ENCODE measurements at places on chromosomes 12 and 14. TPM values are rescaled to one million over a fixed set of nuclear protein-coding genes. Genes with fewer than 3 reads are reported as not detected.

WSCD2 gene
- total RNA-seq = 1.4 TPM

CRIP1 gene
- total RNA-seq = 4.8 TPM

PLXNC1 gene
- total RNA-seq = 5.8 TPM

STRAP gene
- 191 TPM for total RNA-seq

CCDC38 gene
- total RNA-seq = not detected

CPM gene
- total RNA-seq = not detected

FBLN5 gene
- 1.0 TPM for total RNA-seq

DNA sequence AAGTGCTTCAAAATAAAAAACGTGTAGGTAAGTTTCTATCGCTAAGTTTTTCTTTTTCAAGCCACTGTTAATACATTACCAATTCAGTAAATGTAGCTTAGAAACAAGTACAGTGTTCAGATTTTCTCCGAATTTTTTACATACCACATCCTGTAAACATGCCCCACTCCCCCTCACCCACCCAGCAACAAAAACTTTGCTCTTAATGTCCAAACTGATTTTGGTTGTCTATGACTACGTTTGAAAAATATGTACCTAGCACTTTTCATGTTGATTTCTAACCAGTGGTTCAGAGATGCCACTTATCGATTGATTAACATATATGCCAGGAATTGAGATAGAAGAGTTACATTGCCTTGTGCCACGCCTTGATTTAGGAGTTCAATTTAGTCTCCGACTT is 663 bp upstream of the LIN7A start:
- no peak for DNase-seq

DNA sequence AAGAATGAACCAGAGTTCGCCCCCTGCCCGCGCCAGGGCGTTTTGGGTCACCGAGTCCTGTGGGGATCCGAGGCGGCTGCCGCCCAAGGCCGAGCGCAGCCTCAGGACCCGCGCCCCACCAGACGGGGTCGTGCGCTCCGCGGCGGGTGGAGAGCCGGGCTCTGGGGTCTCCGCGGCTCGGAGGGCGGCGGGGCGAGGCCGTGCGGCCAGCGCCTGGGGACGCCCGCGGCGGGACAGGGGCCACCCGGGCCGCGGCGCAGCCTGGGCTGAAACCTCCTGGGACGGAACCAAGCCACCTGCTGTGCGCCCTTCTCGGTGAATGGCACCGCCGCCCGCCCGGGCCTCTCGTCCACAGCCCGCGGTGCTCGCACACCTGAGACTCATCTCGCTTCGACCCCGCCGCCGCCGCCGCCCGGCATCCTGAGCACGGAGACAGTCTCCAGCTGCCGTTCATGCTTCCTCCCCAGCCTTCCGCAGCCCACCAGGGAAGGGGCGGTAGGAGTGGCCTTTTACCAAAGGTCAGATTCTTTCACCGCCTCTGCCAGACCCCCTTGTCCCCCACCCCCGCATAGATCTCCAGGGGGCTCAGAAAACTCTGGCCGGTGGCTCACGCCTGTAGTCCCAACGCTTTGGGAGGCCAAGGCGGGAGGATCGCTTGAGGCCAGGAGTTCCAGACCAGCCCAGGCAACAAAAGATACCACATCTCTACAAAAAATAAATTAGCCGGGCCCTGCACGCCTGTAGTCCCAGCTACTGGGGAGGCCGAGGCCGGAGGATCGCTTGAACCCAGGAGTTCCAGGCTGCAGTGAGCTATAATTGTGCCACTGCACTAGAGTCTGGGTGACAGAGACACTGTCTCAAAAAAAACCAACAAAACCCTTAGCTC is 901 bp downstream of the B3GNT4 start:
- peak; percentile 32 for DNase-seq

GRCh38 chr14:64465191-64465822 is at the start of gene AKAP5:
AKAP5 (plus strand) TSS chr14:64465499; CDS start chr14:64468395, 2,896 bp downstream.
- DNase-seq = peak; percentile 68

DNA sequence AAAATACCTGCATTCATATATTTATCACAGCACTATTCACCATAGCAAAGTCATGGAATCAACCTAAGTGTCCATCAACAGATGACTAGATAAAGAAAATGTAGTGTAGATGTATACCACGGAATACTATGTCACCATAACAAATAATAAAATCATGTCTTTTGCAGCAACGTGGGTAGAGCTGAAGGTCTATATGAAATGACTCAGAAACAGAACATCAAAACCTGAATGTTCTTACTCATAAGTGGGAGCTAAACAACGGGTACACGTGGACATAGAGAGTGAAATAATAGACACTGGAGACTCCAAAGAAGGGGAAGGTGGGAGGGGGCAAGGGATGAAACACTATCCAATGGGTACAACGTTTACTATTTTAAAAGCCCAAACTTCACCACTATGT is 37.9 kb downstream of the SLC38A1 start:
- DNase-seq = no peak

DNA sequence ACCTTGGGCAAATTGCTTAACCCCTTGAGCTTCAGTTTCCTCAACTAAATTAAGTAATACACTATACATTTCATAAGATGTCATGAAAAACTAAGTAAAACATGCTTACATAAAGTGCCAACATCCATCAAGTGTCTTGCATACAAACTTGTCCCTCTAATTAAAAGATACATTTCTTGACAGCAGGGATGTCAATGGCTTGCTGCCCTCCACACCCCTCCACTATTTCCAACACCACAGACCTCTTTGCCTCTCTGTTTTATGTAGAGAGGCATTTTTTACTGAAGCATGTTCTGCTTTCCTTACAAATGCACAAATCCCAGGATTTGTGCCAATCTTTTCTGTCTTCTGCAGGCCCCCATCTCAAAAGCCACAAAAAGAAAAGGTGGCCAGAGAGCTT is 89.0 kb upstream of the HOXC13 start:
- no peak for DNase-seq

- DNase-seq = no peak
Observed at GRCh38 chr14:88929656-88930436, 105.4 kb downstream of the TTC8 start.

GRCh38 chr12:93434256-93434865 is 7.4 kb downstream of the UBE2N start:
- no peak for DNase-seq

DNA sequence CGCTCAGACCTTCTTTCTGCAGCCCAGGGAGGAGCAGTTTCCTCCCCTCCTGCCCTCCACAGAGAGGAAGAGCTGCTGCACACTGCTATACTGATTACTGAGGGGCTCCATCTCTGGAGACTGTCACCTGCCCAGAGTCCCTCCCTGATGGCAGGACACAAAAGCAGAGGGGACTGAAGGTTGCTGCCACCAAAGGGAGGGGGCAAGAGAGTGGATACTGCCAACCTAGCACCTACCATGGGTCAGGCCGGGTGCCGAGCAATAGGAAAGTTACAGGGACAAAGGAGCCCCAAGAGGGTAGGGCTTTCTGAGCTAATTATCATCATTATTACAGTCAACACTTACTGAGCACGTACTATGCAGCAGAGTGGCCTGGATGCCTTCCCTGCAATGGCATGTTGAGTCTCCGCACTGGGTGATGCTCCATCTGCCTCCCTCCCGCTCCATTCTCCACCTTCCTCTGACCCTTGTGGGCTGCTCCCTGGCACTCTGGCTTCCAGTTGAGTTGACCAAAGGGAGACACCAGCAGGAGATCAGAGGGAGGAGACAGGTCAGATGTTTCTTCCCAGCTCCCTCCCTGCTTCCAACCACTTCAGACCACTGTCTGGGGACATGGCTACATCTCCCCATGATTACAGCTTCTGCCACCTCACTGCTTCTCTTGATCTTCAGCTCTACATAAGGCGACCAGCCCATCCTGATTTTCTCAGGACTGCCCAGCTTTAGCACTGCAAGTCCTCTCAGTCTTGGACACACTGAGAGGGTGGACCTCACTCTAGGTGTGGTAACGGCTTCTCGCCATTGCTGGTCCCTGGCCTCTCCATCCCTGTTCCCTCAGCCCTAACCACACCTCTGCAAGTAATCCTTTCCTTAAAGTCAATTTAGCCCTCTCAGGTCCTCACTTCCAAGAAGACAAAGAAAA is 2.6 kb upstream of the KRT79 start:
- DNase-seq = no peak

DNA sequence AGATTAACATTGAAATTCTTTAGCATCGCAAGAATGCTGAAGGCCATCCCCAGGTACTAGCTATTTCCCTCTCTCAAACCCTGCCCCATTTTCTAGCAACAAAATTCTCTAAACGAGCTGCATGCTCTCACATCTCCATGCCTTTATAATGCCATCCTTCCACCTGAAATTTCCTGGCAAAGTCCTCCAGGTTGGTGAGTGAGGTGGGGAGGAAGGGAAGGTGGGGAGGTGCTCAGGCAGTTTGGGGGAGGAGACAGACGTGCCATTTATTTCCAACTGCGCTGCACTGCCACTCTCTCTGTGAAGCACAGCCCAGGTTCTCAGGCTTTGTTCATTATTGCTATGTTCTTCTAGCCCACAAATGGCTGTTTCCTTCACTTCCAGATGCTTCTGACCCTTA is 208.4 kb downstream of the PAWR start:
- DNase-seq = no peak

DNA sequence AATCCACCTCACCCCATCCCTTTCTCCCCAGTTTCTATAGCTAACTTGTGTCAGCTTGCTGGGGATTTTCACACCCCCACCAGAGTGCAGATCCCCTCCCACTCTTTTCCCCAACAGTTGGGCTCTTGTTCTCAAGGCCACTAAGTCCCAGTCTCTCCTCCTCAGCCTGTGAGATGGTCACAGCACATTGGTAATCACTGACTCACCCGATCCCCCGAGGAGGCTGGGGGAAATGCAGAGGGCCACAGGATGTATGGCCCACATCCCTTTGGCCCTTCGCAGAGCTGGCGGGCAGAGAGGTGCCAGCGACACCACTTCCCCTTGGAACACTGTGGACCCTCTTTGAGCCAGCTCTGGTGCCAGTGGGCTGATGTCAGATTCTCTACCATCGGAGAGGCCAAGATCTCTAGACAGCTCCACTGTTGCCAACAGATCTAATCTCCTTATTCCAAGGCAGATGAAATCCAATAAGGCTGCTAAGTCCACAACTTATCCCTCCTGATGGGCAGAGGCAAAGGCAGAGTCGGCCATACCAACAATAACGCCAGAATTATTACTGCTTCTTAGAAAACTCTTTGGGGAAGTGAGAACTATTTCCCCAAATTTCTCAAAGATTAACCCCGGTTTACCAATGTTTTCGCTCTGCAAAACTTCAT is 1.6 kb downstream of the FMNL3 start:
- no peak for DNase-seq

GRCh38 chr14:88597038-88597437 is 34.2 kb downstream of the ZC3H14 start:
- DNase-seq = no peak

DNA sequence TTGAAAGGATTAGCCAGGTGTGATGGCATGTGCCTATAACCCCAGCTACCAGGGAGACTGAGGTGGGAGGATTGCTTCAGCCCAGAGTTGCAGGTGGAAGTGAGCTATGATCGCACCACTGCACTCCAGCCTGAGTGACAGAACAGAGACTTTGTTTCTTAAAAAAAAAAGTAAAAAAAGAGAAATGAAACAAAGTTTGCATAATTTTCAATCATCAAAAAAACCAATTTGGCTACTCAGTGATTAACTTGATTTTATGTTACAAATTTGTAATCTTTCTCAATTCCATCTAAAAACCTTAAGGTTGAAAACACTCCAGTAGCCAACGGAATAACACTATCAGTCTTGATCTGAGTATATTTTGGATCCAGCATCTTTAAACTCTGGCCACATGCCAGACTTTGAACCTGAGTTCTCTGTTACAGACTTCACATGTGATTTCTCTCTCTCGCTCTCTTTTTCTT is 12.6 kb upstream of the DENND5B start:
- DNase-seq = no peak

GRCh38 chr12:86748894-86749293 is 492.7 kb upstream of the MGAT4C start:
- no peak for DNase-seq

DNA sequence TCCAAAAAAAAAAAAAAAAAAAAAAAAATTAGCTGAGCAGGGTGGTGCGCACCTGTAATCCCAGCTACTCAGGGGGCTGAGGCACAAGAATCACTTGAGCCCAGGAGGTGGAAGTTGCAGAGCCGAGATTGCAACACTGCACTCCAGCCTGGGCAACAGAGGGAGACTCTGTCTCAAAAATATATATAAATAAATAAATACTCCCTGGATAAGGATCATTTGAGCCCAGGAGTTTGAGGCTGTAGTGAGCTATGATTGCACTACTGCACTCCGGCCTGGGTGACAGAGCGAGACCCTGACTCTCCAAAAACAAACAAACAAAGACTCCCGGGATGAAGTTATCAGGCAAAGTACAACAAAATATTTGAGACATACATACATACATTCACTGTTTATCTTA is 3.3 kb upstream of the NAA25 start:
- DNase-seq = no peak

DNA sequence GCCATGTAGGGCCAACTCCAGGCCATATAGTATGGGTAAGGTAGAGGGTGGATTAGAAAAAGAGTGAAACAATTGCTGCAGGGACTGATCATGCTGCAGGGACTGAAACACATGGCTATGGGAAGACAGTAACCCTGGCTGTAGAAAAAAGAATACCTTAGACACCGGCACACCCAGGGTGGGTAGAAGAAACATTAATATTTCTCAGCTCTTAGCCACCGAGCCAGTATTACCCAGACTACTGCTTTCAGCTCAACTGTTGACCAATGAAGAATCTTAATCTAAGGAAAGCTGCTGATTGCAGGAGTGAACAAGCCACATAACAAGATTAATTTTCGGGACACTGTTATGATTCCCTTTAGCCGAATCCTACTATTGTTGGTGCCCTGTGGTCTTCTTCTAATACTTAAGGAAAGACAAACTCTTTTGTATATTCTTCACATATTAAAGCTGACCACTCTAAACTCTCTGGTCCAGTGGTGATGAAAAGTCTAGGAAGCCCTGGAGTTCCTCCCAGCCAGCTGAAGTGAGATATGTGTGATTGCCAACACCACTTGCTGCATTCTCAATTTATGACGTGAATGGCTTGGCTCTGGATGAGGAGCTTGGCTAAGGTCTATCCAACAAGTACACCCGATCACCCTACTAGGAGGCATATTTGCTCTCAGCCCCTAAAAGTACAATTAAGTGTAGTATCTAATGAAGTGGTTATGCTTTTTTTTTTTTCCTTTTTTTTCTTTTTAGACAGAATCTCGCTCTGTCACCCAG is 69.2 kb downstream of the NOVA1 start:
- DNase-seq = no peak
